ENCODE measurements at places on chromosomes 11 and 22.

- no peak for DNase-seq
These were observed 213.8 kb downstream of the DSCAML1 start for GRCh38 chr11:117583063-117583801.

DNA sequence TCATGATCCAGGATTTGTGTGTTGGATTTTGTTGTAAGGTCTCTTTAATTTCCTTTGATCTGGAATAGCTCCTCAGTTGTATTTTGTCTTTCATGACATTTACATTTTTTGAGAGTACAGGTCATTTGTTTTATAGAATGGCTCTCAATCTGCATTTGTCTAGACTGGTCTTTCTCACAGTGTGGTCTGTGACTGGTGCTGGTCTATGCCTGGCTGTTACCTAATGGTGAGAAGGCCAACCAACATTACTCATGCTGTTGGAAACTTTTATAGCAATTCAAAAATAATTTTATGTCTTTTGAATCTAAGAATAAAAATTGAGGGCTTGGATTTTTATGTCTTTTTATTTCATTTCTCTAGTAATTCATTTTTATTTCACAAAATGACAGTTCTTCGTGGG is 3.9 kb upstream of the NCR3LG1 start:
- no peak for DNase-seq

- DNase-seq = no peak
These were observed 10.9 kb upstream of the GAL start for GRCh38 chr11:68673306-68673945.

GRCh38 chr22:19713650-19714311 is 522 bp upstream of the SEPTIN5 start:
- no peak for DNase-seq

- DNase-seq = no peak
These were observed 907.4 kb upstream of the RAG2 start for GRCh38 chr11:37505406-37505805.

DNA sequence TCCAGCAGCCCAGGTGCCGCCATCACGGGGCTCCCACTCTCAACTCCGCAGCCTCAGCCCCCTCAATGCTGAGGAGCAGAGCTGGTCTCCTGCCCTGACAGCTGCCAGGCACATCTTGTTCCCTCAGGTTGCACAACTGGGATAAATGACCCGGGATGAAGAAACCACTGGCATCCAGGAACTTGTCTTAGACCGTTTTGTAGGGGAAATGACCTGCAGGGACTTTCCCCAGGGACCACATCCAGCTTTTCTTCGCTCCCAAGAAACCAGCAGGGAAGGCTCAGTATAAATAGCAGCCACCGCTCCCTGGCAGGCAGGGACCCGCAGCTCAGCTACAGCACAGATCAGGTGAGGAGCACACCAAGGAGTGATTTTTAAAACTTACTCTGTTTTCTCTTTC is at the start of gene SAA1:
TSS of gene SAA1 (plus strand) at position 316 of the 400 bp plus-strand sequence. CDS start 624 bp downstream, outside the sequence.
- no peak for DNase-seq

- DNase-seq = no peak
These were observed 38.5 kb downstream of the TNRC6B start for GRCh38 chr22:40216041-40216756.

GRCh38 chr11:108034952-108035351 is 26.3 kb downstream of the CUL5 start:
- DNase-seq = no peak

DNA sequence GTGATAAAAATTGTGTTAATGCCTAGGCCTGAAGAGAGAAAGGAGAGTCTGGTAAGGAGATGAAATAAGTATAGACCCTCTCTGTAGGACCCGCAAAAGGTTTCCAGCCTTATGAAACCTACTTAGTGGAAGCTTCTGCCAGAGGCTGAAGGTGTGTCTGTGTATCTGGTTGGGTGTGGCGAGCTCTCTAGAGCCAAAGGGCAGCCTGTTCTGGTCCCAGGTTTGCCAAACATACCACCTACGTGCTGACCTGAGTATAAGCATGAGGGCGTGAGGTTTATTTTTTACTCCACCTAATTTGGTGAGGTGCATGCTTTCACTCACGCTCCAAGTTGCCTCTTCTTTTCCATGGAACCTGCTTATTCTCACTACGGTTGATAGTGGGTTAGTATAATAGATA is 5.6 kb downstream of the CSTPP1 start:
- no peak for DNase-seq

- peak; percentile 31 for DNase-seq
These were observed 84.7 kb downstream of the TTC28 start for GRCh38 chr22:28594797-28595462.
